Progenitor cell of endocrine pancreas (in vitro differentiated cells): ENCODE measurements at places on chromosomes 1 and 21. TPM values are rescaled to one million over a fixed set of nuclear protein-coding genes. Genes with fewer than 3 reads are reported as not detected.

Gene POU3F1
- 0.31 and 0.43 TPM in 2 replicates for total RNA-seq

Gene RAB42
- total RNA-seq: 0.65 and 2.1 TPM in 2 replicates

Gene S100A14
- 1.4 and 2.8 TPM in 2 replicates for total RNA-seq

Gene OVAAL
- not detected in 2 replicates for total RNA-seq

Gene SEMA6C
- 31.5 and 34.0 TPM in 2 replicates for total RNA-seq

Gene VN1R5
- total RNA-seq: not detected in 2 replicates

Gene TDRD5
- 0.12 and 0.18 TPM in 2 replicates for total RNA-seq

DNA sequence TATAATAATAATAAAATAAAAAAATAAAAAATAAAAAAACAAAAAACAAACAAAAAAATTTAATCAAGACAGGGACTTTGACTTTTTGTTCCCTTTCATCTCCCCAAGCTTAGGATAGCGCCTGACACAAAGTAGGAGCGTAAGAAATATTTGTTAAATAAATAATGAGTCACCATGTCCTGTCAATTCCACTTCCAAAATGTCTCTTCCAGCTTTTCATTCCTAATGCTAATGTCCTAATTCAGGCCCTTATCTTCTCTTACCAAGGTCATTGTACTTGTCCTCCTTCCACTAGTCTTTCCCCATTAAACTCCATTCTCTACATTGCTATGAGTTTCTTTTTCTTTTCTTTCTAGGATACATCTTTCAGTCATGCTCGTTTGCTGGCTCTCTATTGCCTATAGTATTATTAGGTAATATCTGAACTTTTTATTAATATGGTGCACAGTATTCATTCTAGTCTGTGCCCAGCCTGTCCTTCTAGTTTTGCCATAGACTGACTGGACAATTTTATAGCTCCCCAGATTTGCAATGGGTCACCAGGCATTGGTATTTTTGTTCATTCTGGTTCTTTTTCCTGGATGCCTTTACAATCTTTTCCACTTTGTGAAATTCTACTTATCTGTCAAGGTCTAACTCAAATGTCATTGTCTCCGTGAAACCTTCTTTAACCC lies 11.4 kb downstream of the NEXN start:
- H3K27me3 ChIP-seq: no peaks in the 10 kb centered on the region
- no peak overlapping the region for H3K4me3 ChIP-seq
- peaks cover 4% of the 10 kb centered on the region for H3K36me3 ChIP-seq
- peaks cover 1% of the 10 kb centered on the region for H3K4me1 ChIP-seq
- no peak overlapping the region for H3K27ac ChIP-seq

DNA sequence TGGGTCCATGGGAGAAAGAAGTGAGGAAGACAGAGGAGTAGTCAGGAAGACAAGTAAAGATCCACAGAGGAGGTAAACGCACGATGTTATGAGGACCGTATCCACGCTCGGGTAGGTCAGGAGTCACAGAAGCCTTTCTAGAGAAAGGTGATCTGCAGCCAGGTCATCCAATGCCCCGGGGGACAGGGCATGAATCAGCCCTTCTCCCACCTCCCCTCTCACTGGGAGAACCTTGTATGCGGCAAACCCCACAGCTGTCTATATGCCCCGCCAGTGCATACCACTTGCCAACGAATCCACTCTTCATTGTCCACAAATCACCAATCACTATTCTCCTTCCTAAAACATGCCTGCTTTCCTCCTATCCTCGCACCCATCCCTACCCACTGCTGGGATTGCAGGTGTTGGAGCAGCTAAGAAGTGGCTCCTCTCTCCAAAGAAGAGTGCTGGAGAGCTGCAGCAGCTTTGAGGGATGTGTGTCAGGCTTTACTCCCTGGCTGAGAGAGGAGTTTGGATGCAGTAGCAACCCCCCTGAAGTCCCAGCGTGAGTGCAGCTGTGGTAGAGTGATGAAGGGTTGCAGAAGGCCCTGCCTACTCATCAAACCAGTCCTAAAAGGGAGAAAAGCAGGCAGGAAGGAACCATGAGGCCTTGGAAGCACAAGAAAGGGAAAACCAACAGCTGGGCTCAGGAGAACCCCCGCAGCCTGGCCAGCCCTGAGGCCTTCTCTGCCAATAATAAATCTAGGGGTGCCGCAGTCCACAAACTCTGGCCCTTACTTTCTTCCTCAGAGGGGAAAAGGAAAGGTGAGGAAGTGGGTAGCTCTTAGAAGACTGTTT lies 102.2 kb upstream of the GADD45A start:
- no peak overlapping the region for H3K27ac ChIP-seq
- no peaks in the 10 kb centered on the region for H3K27me3 ChIP-seq
- no peak overlapping the region for H3K4me3 ChIP-seq
- no peaks in the 10 kb centered on the region for H3K36me3 ChIP-seq
- H3K4me1 ChIP-seq: peaks cover 21% of the 10 kb centered on the region
- DNase-seq: no peak

DNA sequence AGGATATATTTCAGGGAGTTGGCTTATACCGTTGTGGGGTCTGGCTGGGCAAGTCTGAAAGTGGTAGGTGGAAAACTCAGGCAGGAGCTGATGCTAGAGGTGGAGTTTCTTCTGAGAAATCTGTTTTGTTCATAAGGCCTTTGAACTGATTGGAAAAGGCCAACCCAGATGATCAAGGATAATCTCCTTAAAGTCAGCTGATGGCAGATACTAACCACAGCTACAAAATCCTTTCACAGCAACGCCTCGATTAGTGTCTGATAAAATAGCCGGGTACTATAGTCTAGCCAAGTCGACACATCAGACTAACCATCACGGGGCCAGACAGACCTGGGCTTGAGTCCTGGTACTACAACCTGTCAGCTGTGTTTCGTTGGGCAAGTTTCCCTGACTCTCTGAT lies 21.4 kb downstream of the OPRD1 start:
- no peak for DNase-seq
- no peaks in the 10 kb centered on the region for H3K4me1 ChIP-seq
- H3K4me3 ChIP-seq: no peak overlapping the region

DNA sequence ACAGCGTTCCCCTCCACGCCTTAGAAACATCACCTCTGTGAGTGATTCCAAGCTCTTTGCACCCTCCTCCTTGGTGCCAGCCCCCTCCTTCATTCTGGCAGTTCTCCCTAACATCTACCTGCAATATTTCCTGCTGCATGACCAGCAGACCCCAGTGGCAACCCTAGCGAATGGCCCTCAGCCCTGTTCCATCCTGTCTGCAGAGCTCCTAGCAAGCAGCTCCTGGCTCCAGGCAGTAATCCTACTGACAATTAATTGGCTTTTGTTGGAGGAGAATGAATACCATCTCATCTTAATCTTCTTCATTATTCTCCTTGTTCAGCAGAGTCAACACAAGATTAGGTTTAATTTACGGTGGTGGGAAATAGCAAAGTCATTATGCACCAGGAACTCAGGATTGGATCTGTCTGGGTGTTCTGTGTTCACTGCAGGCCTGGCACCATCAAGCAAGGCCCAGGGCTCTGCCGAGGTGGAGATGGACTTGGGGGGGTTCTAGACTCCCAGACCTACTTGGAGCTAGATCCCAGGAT lies 12.4 kb downstream of the FBXO2 start:
- no peaks in the 10 kb centered on the region for H3K4me1 ChIP-seq
- H3K4me3 ChIP-seq: no peak overlapping the region
- no peak for DNase-seq
- no peaks in the 10 kb centered on the region for H3K36me3 ChIP-seq

DNA sequence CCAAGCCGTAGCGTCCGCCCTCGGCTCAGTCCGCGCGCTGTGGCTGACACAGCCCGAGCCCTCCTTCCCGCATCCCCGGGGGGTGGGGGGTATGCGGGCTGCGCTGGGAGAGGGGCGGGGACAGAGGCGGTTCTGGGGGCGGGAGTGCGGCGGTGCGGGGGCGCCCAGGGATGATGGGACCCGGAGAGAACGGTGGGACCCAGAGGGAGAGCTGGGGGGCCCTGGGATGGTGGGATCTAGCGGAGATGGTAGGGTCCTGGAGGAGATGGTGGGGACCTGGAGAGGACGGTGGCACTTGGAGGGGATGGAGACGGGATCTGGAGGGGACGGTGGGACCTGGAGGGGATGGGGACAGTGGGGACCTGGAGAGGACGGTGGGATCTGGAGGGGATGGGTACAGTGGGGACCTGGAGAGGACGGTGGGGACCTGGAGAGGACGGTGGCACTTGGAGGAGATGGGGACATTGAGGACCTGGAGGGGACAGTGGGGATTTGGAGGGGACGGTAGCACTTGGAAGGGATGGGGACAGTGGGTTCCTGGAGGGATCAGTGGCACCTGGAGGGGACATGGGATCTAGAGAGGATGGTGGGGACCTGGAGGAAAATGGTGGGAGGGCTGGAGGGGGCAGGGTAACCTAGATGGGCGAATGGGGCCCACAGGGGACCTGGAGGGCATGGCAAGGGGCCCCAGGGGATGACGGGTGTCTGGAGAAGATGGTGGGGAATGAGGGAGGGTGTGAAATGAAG lies 477 bp downstream of the SNAP47 start:
- peak overlapping the region; percentile 84 for H3K27ac ChIP-seq
- DNase-seq: no peak
- no peaks in the 10 kb centered on the region for H3K36me3 ChIP-seq
- peak overlapping the region; percentile 91 for H3K4me3 ChIP-seq
- no peaks in the 10 kb centered on the region for H3K27me3 ChIP-seq

DNA sequence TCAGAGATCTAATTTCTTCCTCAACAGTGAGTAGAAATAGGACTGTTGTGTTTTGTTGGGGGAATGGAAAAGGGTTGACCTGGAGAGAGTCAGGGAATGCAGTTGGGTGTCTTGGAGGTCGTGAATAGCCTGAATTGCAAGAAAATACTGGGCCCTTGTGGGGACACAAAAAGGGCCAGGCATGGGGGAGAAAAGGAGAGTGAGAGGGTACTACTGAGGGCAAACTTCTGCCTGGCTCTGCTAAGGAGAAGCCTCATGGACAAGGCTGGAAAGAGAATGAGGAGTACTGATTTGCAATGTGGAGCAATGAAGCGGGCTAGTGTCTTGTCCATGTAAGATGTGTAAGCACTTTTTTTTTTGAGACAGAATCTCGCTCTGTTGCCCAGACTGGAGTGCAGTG lies 96.2 kb upstream of the IRF2BP2 start:
- H3K27me3 ChIP-seq: peaks cover 6% of the 10 kb centered on the region
- no peak overlapping the region for H3K27ac ChIP-seq
- H3K36me3 ChIP-seq: no peaks in the 10 kb centered on the region
- peaks cover 17% of the 10 kb centered on the region for H3K4me1 ChIP-seq
- DNase-seq: no peak

DNA sequence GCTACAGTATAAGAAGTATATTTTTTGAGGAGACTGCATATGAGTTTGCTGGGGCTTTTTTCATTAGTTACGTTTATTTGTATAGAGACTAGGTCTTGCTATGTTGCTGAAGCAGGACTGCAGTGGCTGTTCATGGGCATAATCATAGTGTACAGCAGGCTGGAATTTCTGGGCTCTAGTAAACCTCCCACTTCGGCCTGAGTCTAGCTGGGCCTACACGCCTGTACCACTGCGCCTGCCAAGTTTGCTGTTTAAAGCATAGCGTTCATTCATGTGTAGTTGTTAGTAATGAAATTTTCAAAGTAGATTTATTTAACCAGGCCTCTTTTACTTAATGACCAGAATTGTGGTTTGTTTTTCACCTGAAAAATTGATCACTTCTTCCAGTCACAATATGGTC lies 33.8 kb downstream of the HS2ST1 start:
- no peaks in the 10 kb centered on the region for H3K27me3 ChIP-seq
- no peaks in the 10 kb centered on the region for H3K36me3 ChIP-seq
- DNase-seq: no peak
- H3K27ac ChIP-seq: peak overlapping the region; percentile 26
- H3K4me3 ChIP-seq: no peak overlapping the region

GRCh38 chr1:66944330-66945274 lies 19.8 kb downstream of the MIER1 start:
- no peak overlapping the region for H3K27ac ChIP-seq
- DNase-seq: no peak
- H3K36me3 ChIP-seq: peaks cover 9% of the 10 kb centered on the region
- no peaks in the 10 kb centered on the region for H3K27me3 ChIP-seq
- peaks cover 7% of the 10 kb centered on the region for H3K4me1 ChIP-seq
